Left kidney (tissue), 8 donors: ENCODE measurements at places on chromosomes 3 and 15. TPM values are rescaled to one million over a fixed set of nuclear protein-coding genes. Genes with fewer than 3 reads are reported as not detected.

- no peak for DNase-seq
These were observed 39.7 kb downstream of the ESYT3 start for GRCh38 chr3:138474163-138474562.

DNA sequence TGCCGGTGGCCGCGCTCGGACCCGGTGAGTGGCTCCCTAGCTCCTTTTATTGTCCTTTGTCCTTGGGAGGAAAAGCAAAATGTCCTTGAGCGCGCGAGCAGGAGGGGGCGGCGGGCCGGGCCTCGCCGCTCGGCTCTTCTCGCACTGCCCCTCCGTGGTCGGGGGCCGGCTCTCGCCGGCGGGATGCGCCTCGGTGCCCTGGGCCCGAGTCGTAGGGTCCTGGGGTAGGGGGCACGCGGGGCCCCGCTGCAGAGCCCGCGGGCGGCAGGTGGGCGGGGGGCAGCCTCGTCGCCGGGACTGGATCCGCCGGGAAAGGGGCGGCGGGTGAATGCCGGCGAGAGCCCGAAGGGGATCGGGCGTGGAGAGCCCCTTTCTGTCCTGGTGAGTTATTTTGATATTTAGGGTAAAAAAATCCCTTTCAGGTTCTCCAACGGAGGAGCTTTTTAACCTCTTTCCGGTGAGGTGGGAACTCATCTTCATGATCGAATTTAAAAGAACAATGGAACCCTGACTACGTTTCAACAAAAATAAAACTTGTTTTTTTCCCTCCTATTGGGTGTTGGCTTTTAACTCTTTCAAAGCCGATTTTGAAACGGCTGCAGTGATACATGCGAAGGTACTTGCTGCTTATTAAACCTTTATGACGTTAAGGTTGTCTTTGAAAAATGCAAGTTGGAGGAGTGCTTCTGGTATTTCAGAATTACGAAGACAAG, 16.8 kb upstream of the CHD2 start:
- peak; percentile 57 for DNase-seq

- no peak for DNase-seq
These were observed 29.2 kb downstream of the PDHB start for GRCh38 chr3:58404396-58404795.

GRCh38 chr3:148705314-148705713, 7.6 kb downstream of the AGTR1 start:
- DNase-seq, result no peak

DNA sequence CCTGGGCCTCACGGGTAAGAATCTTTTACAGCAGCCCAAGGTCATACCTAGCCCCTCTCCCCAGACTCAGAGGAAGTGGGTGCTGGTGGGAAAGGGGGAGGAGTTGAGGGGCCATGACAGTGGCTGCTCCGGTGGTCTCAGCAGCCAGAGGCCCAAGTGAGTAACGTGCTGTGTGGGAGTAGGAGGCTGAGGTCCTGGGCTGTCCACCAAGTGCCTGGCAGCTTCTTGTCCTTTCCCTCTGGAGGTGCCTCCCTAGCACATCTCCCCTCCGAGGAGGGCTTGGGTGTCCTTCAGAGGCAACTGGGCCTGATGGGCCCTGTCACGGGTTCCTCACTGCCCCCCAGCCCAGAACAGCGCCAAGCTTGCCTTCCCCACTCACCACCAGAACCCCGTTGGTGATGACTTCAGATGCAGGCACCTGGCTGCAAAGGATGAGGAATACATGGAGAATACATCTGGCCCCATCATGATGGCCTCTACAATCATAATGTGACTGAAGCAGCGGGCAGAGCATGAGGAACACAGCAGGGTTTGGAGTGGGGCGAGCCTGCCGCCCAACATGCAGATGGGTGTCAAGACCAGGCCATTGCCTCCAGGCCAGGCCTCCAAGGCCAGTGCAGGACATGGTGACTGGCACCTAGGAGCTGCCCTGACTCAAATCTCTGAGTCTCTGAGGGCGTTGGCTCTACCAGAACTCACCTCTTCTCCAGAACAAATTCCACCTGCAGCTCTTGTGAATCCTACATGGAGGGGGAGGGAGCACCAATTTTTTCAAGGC, 3.3 kb downstream of the PLA2G4F start:
- no peak for DNase-seq

DNA sequence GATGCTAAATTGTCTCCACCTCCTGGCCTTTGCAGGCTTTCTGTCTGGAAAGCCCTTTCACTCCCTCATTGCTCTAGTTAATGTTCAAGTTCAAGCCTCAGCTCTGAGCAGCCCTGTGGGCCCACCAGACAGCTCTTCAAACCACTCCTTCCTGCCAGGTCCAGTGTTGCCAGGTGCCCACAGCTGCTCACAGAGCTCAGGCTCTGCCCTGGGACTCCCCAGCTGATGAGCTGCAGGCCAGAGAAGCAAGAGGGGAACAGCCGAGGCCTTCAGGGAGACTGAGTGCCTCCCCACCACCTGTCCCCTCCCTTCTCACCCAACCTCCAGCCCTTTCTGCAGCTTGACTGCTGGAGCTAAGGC, 1.3 kb upstream of the ZBTB47 start:
- DNase-seq, result no peak

DNA sequence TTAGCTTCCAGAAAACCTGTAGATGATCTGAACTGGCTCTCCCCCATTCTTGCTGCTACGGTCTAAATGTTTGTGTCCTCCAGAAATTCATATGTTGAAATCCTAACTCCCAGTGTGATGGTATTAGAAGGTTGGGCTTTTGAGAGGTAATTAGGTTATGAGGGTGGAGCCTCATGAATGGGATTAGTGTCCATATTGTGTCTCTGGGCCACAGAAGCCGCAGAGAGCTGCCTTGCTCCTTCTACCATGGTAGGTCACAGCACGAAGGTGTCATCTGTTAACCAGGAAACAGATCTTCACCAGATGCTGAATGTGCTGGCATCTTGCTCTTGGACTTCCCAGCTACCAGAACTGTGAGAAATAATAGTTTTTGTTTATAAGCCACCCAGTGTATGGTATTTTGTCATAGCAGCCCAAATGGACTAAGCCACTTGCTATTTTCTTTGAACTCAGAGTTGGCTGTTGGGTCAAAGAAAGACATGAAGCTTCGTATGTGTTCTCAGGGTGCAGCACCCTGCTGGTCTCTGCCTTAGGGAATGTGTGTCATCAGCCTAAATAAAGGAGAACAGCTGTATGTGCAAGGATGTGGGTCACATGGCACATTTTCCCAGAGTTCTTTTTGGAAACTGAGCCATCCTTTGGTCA, 317.5 kb upstream of the SLCO3A1 start:
- no peak for DNase-seq

GRCh38 chr3:66344391-66344811, 123.6 kb downstream of the SLC25A26 start:
- no peak for DNase-seq

DNA sequence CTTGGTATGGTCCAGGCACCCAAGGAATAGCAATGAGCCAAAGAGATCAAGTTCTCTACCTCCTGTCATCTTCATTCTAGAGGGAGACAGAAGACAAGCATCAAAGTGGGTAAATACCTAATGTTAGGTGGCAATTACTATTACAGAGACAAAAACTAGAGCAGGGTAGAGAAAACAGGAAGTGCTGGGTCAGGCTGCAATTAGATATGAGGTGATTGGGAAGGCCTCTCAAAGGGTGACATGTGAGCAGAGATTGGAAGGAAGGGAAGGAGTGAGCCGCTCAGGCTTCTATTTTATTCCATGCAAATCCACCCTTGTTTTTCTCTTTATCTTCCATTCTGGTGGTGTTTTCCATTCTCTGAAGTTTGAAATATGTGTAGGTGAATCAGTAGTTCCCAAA, 37.4 kb downstream of the EBLN2 start:
- DNase-seq, result no peak

GRCh38 chr3:47464588-47464987, 11.2 kb downstream of the SCAP start:
- no peak for DNase-seq

DNA sequence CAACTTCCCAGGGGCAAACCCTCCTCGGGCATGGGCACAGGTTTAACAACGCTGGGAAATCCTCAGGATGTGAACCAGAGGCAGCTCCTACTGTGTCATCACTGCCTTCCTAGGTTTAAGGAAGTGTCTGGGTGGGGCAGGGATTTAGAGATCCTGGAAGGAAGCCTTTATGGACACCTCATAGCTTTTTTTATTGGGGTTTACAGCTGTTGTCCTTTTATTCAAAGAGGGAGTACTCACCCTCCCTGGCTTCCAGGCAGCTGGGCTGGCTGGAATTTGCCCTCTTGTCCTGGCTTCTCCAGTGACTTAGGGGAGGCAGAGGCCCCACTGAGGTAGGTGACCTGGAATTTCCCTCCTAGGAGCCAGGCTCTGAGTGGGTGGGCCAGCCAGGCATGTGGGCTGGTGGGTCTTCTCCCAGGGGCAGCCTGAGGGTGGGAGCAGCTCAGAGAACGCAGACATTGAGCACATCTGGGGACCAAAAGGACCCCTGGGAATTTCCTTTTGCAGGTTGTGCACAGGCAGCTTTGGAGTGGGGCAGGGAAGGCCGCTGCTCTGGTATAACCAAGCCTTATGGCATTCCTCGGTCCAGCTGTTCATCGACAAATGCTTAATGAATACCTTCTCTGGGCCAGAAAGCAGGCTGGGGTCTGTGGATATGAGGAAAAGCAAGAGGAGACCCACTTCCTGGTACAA, 13.5 kb upstream of the FAM3D start:
- no peak for DNase-seq

GRCh38 chr15:70576276-70576675, 187.1 kb downstream of the UACA start:
- DNase-seq, result no peak

DNA sequence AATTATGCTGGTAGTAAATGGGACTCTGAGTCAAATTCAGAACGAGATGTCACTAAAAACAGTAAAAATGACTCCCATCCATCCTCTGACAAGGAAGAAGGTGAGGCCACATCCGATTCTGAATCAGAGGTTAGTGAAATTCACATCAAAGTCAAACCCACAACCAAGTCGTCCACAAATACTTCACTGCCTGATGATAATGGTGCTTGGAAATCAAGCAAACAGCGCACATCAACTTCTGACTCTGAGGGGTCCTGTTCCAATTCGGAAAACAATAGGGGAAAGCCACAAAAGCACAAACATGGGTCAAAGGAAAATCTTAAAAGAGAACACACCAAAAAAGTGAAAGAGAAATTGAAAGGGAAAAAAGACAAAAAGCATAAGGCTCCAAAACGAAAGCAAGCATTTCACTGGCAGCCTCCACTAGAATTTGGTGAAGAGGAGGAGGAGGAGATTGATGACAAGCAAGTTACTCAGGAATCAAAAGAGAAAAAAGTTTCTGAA, 15.1 kb upstream of the ZBTB47 start:
- no peak for DNase-seq

DNA sequence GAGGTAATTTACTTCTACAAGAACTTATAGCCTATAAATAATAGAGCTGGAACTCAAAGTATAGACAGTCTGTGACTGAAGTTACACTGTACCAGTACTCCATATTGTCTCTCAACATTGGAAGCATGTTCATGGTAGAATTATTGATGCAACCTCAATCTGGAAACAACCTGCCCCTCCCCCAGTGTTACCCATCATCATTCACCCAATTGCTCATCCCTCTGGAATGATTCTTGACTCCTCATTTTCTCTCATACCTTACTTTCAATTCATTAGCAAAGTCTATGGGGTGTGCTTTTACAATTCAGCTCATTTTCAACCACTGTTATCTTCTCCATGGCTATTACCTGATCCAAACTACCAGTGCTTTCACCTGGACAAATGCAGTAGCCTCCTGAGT, 151.7 kb downstream of the CPNE4 start:
- no peak for DNase-seq

- DNase-seq, result no peak
These were observed 23.2 kb downstream of the DCP1A start for GRCh38 chr3:53324105-53324504.

- no peak for DNase-seq
These were observed 67.7 kb downstream of the MGLL start for GRCh38 chr3:127754411-127755304.

- DNase-seq, result no peak
These were observed 62.0 kb downstream of the TLE3 start for GRCh38 chr15:70035719-70036077.

XIRP1 gene
- 0.25 TPM for polyA plus RNA-seq

CA12 gene
- 151 TPM for polyA plus RNA-seq

COL8A1 gene
- 9.0 TPM for polyA plus RNA-seq

ANKRD34C gene
- 0.10 TPM for polyA plus RNA-seq

CFAP100 gene
- 1.7 TPM for polyA plus RNA-seq

CFAP161 gene
- 0.43 TPM for polyA plus RNA-seq

OSTN gene
- 8.1 TPM for polyA plus RNA-seq

TF gene
- 7.9 TPM for polyA plus RNA-seq

CLEC3B gene
- 11.9 TPM for polyA plus RNA-seq
